ENCODE measurements at places on chromosomes 5 and 9.

GRCh38 chr5:138890644-138891043 lies 15.5 kb upstream of the LRRTM2 start:
- no peak for DNase-seq

DNA sequence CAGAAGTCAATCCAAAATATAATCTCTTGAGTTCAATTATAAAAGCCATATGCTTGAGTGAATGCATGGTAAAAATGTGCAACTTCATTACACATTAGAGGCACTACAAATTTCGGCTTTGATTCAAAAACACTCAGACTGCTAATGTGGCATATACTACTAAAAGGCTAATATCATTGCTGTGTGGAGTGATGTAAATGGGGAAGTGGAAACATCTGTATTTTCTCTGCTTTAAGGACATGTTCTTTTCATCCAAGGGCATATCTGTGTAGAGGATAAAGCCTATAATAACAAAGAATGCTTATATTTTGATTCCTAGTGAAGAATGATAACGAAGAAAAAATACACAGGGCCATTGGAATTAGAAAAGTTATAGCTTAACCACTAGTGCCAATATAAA lies 643.9 kb upstream of the ZNF608 start:
- DNase-seq: no peak

DNA sequence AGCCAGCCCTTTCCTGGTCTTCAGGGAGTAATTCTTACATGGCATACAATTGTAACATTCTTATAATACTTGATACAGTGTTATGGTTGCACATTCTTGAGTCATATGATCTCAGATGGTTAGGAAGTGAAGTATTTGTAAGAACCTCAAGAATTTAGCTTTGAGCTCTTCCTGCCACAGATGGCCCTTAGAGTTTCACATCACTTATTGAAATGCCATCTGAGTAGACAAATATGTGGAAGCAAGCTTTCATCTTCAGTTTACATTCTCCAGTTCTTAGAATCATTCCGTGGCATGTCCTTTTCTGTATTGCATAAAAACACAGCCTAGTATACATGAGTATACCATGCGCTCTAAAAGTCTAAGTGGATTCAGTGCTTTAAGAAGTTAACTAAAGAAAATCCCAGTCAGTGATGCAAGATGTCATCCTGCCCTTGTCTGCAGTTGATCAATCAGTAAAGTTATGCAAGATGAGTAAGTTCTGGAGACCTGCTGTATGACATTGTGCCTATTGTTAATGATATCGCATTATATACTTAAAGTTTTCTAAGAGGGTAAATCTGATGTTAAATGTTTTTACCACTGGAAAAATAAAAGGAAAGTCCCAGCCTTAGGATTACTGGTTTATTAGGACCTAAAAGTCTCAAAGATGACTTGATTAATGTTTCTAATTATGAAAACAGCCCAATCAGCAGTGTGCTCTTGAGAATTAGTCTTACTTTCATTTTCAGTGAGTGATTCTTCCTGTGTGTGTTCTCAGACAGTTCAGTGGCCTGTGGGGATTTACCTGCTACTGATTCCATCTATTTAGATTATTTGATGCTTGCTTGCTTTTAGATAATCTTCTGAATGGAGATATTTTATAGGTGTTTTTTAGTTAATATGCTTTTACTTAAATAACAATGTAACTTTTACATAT lies 29.4 kb downstream of the RHOBTB3 start:
- peak; percentile 97 for DNase-seq

DNA sequence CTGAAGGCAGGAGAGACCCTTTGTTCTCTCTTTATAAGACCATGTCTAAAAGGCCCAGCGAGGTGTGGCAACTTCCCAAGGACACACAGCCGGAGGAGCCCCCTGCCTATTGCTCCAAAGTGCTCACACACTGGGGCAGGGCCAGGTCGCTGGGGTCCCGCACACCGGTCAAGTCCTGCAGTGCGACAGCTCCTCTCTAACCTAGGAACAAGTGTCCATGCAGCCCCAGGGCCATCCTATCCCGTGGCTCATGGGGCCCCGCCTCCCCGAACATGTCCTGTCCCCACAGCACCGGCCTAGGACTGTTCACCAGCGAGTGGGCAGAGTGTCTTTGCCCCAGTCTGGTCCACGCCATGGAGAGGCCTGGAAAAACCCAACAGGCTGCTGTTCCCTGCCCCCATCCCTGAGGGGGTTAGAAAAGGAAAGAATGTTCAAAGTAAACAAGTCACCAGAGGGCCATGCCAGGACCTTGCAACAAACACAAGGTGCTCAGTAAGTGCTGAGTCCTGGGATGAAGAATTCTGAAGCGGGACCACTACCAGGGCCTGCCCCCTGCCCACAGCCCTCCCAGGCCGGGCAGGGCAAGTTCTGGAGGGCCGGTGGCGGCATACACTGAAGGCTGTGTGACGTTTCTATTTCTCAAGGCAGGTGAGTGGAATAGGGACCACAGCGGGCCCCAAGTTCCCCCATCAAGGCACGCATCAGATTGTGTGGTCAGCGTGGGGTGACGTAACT lies 938 bp downstream of the NINJ1 start:
- DNase-seq: no peak

DNA sequence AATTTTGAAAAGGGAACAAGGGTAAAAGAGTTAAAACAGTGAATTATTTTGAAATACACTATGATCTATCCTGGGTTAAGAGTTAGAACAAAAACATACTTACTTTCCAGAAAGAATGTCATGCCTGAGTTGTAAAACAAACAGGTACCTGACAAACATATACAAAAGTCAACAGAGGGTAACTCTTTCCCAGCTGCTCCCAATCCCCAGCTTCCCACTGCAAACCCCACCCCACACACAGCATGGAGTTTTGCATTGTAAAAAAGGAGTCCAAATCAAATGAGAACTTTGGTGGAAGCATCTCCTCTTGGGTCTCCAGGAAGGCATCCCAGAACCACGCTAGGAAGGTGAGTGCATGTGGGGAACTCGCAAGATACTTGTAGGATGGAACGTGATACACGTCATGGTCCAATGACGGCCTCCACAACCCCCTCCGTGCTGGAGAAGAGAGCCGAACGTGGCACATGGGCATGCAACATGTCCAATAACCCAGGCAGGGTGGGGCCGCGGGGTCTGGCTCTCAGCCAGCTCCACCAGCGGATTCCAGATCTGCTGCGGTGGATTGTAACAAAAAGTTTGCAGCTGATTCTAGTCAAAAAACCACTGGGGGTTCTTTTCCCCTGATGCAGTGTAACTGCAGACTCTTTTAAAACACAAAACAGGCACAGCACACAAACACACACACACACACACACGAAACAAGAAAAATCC lies 55.8 kb downstream of the EPB41L4B start:
- DNase-seq: no peak

DNA sequence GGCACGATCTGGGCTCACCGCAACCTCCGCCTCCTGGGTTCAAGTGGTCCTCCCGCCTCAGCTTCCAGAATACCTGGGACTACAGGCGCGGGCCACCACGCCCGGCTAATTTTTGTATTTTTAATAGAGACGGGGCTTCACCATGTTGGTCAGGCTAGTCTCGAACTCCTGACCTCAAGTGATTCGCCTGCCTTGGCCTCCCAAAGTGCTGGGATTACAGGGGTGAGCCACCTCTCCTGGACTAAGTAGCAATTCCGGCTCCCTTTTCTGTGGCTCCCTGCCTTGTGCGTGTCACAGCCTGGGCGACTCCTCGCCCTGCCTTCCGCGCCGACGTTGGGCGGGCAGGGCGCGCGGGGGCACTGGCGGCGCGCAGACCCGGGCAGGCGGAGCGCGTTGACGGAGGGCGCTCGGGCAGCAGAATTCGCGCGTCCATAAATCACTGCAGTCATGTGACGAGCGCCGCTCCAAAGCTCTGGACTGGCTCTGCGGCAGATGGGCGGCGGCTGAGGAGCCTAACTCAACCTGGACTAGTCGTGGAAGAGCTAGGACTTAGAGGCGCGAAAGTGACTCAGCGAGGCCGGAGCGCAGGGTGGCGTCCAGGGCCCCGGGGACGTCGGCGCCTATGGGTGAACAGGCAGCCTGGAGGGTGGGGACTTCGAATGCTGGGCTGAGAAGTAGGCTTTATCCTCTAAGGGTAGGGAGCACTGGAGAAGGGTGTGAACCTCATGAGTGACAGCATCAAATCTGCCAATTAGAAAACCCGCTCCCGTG lies 1.4 kb upstream of the CIZ1 start:
- DNase-seq: peak; percentile 73

- no peak for DNase-seq
Observed at GRCh38 chr9:99876190-99876589, 30.3 kb upstream of the STX17 start.

DNA sequence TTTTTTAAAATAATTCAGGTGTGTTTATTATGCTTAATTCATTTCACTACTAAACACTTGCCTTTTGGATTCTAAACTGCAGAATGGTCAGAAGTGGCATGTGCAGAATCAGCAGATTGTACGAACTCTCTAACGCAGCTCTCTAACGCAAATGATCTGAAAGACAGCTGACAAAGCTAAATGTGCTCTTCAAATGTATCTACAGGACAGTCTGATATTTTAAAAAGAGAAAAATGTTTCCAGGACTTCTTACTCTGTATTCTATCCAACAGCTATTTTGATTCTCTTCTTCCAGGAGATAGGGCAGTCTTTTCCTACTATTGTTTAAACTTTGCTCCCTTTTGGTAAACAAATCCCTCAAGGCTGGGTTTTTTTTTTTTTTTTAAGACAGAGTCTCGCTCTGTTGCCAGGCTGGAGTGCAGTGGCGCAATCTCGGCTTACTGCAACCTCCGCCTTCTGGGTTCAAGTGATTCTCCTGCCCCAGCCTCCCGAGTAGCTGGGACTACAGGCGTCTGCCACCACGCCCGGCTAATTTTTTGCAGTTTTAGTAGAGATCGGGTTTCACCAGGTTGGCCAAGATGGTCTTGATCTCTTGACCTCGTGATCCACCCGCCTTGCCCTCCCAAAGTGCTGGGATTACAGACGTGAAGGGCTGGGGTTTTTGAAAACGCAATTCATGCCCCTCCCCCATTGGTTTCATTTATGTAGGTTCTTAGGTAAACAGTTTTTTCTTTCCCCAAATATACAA lies 1.2 kb downstream of the NMRK1 start:
- no peak for DNase-seq

DNA sequence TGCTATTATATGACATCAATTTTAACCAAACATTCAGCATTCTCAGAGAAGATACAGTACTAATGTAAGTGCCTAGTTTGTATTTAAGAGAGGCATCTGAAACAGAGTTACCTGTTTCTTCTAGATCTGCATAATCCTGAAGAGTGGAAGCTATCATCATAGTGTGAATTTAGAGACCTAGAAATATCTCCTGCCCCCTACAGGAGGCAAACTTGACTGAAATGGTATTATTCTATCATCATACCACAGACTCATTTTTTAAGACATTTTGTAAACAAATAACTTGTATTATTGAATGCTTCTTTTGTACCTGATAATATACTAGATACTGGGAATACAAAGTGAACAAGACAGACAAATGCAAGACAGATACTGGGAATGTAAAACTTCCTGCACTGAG lies 216.8 kb upstream of the RPS23 start:
- no peak for DNase-seq

DNA sequence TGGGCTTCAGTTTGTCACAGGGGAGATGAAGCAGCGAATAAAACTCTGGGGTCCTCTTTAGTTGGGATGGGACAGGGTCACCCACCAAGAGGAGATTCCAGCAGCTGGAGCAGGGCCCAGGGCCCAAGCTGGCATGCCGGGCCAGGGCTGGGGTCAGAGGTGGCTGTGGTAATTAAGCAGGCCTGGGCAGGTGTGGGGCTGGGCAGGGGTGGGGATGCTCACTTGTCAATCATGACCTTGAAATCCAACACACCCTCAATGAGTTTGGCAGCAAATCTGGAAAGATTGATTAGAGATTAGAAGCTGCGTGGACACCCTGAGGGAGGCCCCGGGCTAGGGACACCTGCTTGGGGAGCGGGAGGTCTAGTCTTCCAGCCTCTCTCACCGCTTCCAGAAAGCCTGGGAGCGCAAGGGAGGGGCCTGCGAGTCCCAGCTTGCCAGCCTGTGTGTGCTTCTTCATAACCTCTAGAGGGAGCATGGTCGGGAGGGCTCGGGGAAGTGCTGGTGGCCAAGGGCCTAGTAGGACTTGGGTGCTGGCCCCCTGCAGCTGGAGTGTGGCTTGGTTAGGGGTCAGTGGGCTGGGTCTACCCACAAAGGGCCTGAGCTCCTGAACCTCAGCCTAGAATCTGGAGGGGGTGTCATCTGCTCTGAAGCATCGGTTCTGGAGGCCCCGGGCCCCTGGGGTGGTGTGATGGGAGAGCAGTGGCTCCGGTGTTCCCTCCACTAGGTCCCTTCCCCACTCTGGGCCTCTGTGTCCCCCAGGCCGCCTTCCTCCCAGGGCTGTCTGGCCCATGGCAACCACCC lies 7.6 kb downstream of the CRAT start:
- DNase-seq: no peak

- DNase-seq: peak; percentile 70
Observed at GRCh38 chr9:112757282-112757883, 6.8 kb downstream of the SNX30 start.

DNA sequence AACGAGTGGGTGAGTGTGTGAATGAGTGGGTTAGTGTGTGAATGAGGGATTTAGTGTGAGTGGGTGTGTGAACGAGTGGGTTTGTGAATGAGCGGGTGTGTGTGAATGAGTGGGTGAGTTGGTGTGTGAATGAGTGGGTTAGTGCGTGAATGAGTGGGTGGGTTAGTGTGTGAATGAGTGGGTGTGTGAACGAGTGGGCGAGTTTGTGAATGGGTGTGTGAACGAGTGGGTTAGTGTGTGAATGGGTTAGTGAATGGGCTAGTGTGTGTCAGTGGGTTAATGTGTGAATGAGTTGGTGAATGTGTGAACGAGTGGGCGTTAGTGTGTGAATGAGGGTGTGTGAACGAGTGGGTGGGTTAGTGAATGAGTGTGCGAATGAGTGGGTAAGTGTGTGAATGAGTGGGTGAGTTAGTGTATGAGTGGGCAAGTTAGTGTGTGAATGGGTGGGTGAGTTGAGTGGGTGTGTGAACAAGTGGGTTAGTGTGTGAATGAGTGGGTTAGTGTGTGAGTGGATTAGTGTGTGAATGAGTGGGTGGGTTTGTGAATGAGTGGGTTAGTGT lies 39.6 kb downstream of the NKD2 start:
- DNase-seq: no peak

GRCh38 chr5:178793151-178793550 lies 62.7 kb upstream of the ZNF354A start:
- DNase-seq: no peak

DNA sequence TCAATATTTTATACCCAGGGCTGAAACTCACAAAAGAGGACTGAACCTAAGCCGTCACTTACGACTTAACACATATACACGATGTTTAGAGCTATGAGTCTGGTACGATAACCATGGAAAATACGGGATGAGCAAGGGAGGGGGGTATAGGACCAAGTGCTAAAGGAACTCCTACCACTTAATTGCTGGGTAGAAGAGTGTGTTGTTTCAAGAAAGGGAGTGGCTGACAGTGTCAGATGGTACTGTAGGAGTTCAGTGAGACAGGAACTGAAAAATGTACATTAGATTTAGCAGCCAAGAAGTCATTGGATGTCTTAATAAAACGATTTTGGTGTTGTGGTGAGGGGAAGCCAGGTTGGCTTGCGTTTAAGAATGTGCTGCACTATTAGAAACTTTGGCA lies 21.6 kb downstream of the SLC12A2 start:
- DNase-seq: no peak

- peak; percentile 97 for DNase-seq
Observed at GRCh38 chr9:107750741-107751566, 261.4 kb upstream of the KLF4 start.

Data from fibroblast of skin of left quadriceps (primary cell).